ENCODE measurements at places on chromosomes 16 and 17.

GRCh38 chr16:51453251-51453650, 302.2 kb upstream of the SALL1 start:
- DNase-seq: no peak

DNA sequence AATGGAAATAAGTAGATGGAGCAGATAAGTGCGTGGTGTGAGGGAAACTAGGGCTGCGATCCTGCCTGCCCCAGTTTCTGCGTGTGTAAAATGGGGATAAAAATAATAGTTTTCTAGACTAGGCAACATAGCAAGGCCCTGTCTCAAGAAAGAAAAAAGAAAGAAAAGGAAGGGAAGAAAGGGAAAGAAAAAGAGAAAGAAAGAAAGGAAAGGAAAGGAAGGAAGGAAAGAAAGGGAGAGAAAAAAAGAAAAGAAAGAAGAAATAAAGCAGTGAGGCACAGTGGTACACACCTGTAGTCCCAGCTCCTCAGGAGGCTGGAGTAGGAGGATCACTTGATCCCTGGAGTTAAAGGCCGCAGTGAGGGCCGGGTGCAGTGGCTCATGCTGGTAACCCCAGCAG, 2.2 kb upstream of the PKMYT1 start:
- no peak for DNase-seq

DNA sequence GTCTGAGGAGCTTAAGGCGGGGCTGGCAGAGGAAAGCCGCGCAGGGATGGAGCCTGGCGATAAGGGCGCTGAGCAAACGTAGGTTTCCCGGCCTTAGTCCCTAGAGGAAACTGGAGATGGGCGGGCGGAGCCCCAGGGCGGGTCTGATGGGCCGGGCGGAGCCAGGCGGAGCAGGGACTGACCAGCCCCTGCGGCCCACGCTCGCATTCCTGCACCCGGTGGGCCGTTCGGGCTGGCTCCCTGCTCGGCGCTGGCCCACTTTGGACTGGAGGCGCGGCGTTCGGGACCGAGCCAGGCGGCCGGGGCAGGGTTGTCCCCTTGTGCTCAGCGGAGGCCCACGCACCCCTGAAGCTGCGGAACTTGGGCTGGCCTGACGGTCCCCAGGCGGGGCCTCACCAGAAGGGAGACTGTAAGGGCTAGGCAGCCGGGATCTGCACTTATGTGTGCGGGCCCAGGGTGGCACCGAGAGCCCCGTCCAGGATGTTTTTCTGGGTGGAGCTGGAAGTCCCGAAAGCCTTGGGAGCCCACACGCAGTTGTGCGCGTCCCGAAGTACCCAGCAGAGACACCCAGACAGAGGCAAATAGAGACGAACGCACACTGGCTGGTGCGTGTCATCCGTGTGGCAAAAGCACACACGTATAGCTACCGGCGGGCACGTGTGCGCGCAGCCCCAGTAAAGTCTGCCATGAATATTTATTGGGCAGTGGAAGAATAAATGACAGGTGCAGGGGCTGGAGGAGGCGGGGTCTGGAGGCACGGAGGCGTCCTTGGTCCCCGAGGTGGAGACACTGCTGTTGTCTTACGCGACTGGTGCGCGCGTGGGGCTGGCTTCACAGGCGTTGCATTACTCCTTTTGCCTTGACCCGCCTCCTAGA, 1.4 kb downstream of the PYDC1 start:
- DNase-seq: peak; percentile 13

GRCh38 chr16:81843683-81844082, 64.6 kb downstream of the PLCG2 start:
- no peak for DNase-seq

DNA sequence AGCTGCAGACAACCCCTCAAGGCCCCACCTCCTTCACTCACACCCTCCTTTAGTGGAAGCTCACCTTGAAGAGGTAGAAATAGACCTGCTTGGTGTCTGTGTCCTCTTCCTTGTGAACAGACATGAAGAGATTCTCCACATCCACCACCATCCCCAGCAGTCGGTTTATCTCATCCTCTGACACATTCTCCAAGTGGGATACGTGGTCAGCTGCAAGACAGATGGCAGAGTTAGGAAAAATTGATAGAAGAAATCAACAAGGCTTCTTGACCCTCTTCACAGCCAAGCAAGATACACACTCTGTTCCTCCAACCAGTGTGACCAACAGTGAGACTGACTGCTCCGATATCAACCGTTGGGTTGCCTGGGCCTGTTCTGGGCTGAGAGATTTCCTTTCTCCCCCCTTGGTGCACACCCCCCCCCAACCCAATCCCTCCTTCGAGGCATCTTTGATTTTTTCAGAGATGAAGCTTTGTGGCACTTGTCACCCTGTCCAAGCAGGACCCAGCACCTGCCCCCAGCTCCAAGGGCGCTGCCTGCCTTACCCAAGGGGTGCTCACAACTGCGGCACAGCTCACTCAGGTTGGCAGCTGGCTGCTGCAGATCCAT, 902 bp downstream of the KAT2A start:
- DNase-seq: no peak

- no peak for DNase-seq
Measured at GRCh38 chr16:77833921-77834634, 45.7 kb downstream of the VAT1L start.

GRCh38 chr17:5809056-5809455, 224.7 kb upstream of the NLRP1 start:
- DNase-seq: no peak

DNA sequence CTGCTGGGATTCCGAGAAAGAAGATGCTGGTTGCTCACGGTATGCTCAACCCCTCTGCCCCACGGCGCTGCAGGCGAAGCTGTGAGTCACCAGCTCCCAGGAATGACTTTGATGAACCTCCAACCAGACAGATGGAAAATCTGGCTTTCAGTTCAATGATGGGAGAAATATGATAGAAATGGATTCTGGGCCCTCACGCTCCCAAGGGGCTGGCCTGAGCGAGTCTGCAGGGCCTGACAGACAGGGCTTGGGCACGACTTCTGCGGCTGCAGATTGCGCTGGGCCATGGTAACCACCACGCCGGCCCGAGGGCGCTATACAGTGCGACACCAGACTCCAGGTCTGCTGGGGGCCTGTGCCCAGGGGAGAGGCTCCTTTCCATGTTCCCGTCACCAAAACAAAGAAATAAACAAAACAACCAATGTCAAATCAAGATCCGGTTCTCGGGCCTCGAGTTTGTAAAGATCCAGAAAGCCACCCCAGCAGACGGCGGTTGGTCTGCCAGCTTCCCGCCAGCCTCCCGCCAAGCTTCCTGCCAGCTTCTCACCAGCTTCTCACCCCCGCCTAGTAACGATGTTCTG, 11.1 kb upstream of the ABR start:
- no peak for DNase-seq

DNA sequence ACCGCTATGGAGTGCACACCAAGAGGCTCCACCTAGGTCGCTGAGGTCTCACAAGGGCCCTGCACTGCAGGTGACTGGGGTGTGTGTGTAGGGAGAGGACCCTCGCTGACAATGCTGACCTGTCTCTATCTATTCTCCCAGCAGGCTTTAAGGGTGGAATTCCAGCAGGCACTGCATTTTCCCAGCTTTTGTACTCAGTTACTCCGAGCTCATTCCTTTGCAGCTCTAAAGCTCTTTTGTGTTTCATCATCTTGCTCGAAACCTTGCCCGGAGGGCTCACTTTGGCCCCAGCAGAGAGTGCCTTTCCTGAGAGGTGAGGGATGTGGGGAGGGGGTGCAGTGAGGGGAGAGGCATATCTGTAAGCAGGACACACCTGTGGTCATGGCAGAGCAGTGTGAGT, 39.3 kb downstream of the SMPD3 start:
- DNase-seq: no peak

- no peak for DNase-seq
Measured at GRCh38 chr17:73261952-73262675, 434 bp upstream of the CPSF4L start.

DNA sequence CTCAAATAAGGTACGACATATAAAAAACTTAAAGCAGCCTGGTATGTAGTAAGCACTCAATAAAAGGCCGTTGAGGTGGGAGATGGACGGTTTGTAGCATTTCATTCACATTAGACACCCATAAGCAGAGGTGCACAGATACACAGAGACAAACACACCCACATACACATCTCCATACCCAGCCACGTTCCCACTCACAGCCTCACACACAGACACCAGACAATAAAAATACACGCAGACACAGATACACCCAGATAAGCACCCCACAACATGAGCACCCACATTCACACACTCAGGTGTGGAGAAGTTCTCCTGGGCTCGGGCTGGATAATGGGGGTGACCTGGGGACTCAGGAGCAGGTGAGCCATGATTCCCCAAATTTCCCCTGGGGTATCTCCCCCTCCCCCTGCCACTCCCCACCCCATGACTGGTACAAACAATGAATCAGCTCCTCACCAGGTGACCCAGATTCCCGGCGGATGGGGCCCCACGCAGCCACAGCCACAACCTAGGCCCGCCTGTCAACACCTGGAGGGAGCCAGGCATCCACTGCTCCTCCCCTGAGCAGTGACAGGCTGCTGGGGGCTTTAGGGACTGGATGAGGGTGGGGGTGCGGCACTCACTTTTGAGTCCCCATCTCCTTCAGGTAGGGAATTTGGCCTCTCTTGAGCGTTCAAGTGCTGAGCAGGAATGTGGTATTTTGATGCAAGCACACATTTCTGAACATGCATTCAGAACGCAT, 2.7 kb downstream of the DLX3 start:
- no peak for DNase-seq

DNA sequence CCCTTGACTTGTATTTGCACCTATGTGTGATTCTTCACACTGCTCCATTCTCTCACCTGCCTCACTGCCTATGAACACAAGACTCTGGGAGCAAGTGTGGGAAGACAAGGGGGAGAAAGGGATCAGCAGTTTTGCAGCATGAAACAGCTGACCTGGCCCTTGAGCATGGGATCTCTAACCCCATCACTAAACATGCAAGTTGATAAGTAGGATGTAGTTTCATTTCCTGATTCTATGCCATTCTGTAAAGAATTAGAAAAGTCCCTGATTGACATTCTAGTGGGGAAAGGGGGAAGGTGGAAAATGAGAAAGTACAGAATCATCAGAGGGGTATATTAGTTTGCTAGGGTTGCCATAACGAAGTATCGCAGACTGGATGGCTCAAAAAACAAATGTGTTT, 25.3 kb upstream of the MYOCD start:
- DNase-seq: no peak

DNA sequence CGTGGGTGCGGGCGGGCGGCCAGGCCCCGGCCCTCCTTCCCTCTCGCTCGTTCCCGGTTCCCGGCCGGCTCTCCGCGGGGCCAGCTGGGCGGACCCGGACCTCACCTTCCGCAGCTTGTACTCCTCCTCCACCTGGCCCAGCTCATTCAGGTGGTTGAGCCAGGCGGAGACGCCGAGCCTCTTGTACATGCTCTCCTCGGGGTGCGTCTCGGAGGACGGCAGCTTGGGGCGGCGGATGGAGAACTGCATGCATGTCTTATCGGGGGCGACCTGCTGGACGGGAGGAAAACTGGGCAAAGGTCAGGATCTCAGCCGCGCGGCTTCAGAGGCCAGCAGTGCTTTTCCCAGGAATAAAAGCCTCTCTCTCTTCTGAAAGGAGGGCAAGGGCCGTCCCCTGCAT, 85.4 kb downstream of the TBC1D16 start:
- no peak for DNase-seq

DNA sequence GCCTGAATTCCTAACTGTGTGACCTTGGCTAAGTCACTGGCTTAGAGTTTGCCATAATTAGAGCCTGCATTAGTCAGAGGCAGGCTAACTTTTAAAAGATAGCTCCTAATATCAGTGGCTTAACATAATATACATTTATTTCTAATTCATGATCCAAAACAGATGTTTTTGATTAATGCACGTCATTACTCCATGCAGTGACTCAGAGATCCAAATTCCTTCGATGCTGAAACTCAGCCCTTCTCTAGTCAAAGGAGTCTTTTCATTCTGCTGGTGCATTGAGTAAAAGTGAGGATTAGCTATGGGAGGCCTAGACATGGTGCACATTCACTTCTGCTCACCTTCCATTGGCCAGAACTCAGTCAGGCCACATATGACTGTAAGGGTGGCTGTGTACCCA, 49.8 kb downstream of the IRX3 start:
- DNase-seq: no peak

DNA sequence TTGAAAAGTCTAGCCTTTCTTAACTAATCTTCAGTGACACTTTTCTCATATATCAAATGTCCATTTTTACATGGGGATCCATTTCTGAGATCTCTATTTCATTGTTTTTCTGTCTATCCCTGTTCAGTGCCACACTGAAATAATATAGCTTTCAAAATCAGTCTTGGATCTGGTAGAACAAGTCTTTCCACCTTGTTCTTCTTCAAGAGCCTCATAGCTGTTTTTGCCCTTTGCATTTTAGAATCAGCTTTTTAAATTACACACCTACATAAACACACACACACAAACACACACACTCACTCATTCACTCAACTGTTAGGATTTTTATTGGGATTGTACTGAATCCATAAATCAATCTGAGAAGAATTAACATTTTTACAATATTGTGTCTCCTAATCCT, 19.2 kb downstream of the GSDMB start:
- DNase-seq: no peak

DNA sequence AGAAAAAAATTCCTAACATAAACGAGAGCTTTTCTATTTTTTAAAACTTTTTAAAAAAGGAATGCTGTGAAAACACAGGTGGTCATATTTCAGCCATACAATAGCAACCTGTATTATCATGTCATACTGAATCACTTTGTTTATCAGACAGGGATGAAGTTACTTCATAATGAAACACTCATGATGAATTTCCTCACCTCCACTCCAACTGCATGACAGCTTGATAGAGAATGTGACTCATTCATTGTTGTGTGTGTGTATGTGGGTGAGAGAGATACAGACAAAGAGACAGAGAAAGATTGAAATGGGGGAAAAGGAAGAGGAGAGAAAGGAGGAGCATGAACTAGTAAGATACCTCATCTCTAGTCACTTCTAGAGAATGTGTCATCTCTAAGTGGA, 109.0 kb downstream of the SYCE1L start:
- no peak for DNase-seq

- no peak for DNase-seq
Measured at GRCh38 chr16:64211331-64211730, 910.5 kb downstream of the CDH11 start.

DNA sequence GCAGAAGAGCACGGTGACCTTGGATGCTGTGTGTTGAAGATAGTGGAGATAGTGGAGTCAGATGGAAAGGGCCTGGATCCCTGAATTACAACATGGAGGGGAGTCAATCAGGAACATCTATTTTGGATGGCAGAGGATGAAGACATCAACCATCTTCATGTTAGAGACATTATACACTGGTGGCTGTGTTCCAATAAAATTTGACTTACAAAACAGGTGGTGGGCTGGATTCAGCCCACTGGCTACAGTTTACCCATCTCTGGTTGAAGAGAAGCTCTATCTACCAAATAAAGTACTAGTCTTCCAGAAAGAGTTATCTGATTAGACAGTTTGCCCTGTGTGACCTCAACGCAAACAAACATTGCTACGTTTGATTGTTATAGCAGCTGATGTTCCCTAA, 247.2 kb downstream of the XYLT1 start:
- DNase-seq: no peak

- no peak for DNase-seq
Measured at GRCh38 chr17:17115620-17116019, 73.4 kb downstream of the MPRIP start.

- DNase-seq: no peak
Measured at GRCh38 chr17:82302991-82303943, 14.1 kb downstream of the CD7 start.

- no peak for DNase-seq
Measured at GRCh38 chr17:45783593-45784292, 377 bp upstream of the CRHR1 start.

Data from NCI-H1436 treated with DMSO at 0.1 percent for 48 hours (cell line).